NCI-H2029 (cell line): ENCODE measurements at places on chromosomes 16 and 17.

DNA sequence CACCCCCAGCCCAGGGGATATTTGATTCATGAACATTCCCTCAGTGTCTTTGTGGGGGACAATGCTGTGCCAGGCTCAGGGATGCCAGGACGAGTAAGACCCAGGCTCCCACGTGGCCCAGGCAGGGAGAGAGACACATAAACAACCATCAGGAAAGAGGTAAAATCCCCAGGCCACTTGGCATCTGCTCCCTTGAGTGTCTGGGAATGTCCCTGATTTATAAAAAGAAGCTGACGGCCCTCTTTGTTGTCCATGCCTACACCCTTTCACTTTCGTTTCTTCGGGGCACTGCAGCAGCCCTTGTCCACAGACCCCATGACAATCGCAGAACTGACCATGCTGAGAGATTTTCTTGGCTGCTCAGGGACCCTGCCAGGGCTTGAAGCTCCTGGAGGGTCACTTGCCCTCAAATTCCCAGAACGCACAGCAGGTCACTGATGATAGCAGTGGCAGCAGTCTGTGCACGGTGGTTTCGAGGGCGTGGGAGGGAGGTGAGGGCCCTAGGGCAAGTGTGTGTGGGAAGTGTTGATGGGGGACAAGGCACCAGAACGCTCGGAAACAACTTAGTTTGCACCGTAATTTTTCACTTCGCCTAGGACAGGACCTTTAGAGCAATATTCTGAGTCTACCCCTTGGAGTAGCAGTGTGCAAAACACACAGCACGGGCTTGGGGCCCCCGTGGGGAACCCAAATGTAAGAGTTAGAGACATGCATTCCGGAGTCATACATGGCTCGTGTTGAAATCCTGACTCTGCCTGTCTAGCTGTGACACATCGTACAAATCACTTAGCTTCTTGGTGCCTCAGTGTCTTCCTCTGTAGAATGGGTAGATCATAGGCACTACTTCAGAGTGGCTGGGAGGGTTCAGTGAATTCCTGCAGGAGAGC is 4.7 kb downstream of the NOD2 start:
- no peak for DNase-seq

- DNase-seq = no peak
Measured at GRCh38 chr16:71734511-71734910, 10.0 kb upstream of the PHLPP2 start.

DNA sequence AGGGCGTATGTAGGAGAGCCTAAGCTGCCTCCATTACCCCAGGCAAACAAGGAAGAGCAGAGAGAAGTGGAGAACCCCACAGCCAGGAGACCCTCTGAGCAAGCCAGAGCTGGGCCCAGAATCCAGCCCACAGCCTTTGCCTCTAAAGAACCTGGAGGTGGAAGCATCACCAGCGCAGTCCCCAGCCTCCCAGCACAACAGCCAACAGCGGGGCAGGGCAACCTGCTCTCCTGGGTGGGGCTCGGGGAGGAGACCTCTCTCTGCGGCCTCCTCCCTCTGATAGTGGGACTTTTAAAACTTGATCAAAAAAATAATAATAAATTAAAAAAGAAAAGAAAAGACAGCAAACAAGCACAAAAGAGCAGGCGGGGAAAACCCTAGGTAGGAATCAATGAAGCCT is 45.9 kb downstream of the AXIN2 start:
- no peak for DNase-seq

- DNase-seq = no peak
Measured at GRCh38 chr17:28320215-28321061, 1.4 kb downstream of the TMEM97 start.

DNA sequence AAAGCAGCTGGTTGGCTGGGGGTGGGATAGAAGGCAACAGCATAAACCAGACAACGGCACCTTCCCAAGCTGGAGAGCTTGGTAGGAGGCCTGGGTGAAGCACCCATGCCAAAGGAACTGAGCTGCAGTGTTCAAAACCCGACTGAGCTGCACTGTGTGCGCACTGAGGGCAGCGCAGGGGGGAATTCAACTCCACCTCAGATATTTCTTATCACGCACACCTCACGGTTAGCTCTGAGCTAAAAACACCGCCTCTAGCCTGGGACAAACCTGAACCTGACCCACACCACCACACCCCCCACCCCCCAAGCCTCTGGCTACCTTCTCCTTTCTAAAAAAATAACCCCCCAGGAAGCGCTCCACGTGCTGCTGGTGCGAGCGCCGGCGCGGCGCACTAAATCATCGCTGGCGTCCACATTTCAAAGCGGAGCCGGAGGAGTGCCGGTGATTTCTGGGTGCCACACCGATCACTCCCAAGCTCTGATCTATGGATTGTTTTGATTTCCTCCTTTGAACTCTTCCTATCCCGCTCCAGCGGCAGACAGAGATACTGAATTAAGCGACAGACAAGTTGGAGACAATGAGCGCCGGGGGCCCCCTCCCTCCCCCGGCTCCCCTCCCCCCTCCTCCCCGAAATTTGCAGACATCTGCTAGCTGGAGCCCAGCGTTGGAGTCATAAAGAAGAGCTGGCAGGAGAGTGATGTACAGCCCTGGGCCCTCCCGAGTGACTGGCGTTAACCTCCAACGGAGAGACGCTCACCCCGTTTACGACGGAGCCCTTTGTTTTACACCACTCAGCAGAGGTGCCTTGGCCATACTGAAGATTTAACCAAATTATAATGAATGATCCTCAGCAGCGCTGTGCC is 85.0 kb downstream of the NOG start:
- DNase-seq = no peak

DNA sequence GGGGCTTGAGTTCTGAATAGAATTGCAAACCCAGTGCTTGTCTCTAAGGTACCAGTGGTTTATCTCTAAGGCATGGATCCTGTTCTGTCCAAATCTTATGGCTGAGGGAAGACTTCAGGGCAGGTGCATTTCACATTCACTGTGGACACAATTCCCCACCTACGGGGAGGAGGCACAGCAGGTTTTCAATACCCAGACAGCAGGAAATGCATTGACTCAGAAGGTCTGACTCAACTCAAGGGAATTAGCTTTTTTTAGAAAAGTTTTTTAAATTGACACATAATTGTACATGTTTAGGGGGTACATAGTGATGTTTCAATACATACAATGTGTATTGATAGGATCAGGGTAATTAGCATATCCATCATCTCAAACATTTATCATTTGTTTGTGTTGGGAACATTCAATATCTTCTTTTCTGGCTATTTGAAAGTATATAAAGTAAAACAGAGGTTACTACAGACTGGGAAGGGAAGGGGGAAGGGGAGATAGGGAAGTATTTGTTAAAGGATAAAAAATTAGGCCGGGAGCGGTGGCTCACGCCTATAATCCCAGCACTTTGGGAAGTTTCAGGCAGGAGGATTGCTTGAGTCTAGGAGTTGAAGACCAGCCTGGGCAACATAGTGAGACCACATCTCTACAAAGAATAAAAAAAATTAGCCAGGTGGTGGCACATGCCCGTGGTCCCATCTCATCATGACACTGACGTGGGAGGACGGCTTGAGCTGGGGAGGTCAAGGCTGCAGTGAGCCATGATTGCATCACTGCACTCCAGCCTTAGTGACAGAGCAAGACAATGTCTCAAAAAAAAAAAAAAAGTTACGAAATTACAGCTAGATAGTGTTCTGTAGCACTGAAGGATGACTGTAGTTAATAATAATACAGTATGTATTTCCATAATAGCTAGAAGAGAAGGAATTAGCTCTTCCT is 54.9 kb downstream of the RGS9 start:
- no peak for DNase-seq

DNA sequence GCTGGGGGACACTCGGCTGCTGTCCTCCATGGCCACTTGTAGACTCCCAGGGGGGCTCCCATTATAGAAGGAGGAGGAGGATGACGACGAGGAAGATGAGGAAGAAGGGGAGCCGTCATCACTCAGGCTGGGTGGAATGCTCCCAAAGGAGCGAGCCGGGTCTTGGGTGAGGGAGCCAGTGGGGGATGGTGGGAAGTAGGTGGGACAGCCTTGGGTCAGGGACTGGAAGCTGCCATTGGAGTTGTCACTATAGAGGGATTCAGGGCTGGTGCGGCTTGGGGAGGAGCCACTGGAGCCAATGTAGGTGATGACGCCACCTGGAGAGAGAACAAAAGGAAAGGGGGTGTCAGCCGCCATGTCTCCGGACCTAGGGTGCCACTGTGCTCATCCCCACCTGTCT is 3.3 kb downstream of the NR1D1 start:
- no peak for DNase-seq

GRCh38 chr16:27517664-27518063 is 32.0 kb downstream of the GTF3C1 start:
- no peak for DNase-seq

- DNase-seq = peak; percentile 24
Measured at GRCh38 chr17:63140255-63140654, 174.2 kb downstream of the TANC2 start.

DNA sequence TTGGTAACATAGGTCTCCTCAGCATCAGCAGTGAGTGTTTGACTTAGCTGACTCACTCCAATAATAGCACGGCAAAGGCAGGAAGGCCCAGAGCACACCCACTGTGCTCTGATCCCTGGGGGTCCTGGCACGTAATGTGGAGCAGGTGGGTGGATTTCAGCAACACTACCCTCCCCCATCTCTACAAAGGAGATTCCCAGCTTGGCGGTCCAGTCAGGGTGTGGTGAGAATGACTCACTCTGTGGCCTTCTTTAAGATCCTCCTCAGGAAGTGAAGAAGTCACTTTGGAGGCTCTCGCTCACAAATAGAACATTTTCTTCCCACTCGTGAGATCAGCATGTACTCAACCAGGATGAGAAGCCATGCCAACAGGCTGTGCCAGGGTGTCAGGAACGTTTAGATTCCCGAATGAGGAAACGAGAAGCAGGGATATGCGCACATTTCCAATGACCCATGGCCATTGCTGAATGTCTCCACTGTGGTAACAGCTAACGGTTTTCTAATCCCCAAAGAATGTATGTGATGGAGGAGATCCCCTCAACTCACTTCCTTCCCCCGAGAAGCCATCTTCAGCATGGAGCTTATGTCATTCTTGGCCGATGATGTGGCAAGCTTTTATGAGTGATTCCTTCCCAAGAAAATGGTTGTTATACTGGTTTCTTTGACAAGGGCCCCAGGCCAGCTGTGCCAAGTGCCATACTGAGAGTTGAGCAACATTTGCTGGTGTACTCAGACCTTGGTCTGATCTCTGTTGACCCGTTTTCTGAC is 365.2 kb downstream of the C16orf95 start:
- DNase-seq = no peak

- no peak for DNase-seq
Measured at GRCh38 chr16:70561623-70562022, 38.0 kb downstream of the SF3B3 start.

DNA sequence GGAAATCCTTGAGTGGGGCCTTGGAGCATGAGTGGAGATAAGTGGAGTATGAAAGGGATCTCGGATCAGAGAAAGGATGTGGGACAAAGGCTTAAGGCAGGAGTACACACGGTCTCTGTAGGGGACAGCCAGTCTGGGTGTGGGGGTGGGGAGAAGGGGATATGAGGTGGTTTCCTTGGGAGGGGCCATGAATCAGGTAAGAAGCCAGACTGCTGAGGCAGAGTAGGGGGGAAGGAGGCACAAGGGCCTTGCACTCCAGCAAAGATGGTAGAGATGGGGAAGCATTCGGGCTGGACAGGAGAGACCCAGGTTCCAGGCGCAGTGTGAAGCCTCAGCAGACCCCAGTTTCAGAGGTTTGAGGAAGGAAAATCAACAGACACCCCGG is 1.6 kb downstream of the HSD11B2 start:
- DNase-seq = no peak

DNA sequence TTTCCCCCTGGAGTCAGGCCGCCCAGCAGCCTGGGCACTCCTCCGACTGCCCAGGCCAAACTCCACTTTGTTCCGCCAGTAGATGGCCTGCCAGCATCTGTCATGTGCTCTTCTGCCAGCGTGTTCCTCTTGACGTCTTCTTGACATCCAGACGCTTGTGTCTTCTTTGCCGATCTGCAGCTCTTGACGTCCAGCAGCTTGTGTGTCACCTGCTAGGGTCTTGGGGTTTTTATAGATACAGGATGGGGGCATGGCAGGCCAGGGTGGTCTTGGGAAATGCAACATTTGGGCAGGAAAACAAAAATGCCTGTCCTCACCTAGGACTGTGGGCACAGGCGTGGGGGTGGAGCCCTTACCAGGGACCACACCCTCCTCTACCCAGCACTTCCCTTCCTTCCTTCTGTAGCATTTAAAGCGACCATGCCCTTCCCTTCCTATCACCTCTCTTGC is 88.7 kb downstream of the BMERB1 start:
- DNase-seq = peak; percentile 42

- no peak for DNase-seq
Measured at GRCh38 chr16:31420037-31420436, 8.1 kb downstream of the COX6A2 start.

DNA sequence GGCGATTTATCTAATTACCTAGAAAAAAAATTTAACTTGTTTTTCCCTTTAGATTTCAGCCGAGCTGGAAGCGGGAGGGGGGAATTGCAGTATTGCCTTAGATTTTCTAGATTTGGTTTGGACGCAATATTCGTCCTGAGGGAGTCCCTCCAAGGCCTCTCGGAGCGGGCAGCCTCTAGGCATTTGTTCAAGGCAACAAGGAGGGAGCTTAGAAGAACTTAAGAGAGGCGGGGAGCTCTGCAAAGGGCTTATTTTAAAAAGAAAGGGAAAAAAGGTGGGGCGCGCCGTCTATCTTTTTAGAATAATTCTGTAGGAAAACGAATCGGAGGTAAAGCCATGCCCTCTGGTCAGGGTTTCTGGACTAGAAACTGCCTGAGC is 407 bp upstream of the TMEM94 start:
- DNase-seq = no peak

DNA sequence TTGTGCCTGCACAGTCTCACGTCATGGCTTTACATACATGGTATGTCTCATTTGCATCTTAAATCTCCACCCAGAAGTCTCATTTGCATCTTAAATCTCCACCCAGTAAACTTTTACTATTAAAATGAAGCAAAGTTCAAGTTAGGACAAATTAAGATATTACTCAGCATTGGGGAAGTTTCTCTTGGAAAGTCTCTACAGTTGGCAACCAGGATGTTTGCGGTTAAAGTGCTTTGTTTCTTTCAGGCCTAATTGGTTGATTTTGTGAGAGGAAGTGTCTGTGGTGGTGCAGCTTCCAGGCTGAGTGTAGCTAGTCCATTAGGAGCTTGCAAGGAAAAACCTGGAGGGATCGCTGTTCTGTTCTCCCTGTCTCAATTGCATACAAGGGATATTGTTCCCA is 1373.3 kb upstream of the GOT2 start:
- DNase-seq = no peak
